ENCODE measurements at places on chromosomes 5 and 9. TPM values are rescaled to one million over a fixed set of nuclear protein-coding genes. Genes with fewer than 3 reads are reported as not detected.

GARIN3 gene
- not detected for total RNA-seq

DNA sequence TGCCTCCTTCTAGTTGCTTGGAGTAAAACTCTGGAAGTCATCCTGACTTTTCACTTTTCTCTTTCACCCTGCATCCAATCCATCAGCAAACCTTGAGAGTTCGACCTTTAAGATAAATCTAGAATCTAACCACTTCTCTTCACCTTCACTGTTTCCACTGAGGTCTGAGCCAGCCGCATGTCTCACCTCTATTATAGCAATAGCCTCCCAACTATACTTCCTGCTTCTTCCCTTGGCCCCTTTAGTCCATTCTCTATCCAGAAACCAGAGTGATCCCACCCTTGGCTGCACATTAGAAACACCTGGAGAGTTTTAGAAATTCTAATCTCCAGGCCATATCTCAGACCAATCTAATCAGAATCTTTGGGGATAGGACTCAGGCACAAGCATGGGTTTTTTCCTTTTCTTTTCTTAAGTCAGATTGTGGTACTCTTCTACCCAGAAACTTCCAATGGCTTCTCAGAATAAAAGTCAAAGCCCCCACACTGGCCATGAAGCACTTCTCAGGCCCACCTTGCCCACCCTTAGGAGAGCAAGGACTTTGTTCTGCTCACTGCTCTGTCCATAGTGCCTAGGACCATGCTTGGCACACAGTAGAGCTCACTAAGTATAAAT lies 33.1 kb downstream of the MFAP3 start:
- DNase-seq = no peak

DNLZ gene
- 25.5 TPM for total RNA-seq

PTGDS gene
- 1,152 TPM for total RNA-seq
